ENCODE measurements at places on chromosomes 12 and 14.

DNA sequence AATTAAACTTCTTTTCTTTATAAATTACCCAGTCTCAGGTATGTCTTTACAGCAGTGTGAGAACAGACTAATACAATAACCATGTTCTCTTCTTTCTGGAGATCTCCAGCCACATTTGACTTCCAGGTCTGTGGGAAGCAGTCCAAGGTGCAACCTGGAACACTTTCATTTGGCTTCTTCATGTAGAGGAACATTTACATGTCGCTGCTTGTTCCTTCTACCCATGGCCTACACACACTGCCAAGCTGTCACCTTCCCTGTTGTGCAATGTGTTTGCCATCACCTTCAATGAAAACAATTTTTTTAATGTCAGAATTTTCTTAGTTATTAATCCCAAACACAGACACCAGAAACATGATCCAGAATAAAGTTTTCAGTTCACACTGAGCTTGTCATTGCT, 104.7 kb downstream of the PRKCH start:
- no peak for DNase-seq

- no peak for DNase-seq
Observed at GRCh38 chr12:30746190-30746589, 8.6 kb downstream of the CAPRIN2 start.

GRCh38 chr14:74089251-74090020, 4.7 kb downstream of the LIN52 start:
- DNase-seq, result no peak

DNA sequence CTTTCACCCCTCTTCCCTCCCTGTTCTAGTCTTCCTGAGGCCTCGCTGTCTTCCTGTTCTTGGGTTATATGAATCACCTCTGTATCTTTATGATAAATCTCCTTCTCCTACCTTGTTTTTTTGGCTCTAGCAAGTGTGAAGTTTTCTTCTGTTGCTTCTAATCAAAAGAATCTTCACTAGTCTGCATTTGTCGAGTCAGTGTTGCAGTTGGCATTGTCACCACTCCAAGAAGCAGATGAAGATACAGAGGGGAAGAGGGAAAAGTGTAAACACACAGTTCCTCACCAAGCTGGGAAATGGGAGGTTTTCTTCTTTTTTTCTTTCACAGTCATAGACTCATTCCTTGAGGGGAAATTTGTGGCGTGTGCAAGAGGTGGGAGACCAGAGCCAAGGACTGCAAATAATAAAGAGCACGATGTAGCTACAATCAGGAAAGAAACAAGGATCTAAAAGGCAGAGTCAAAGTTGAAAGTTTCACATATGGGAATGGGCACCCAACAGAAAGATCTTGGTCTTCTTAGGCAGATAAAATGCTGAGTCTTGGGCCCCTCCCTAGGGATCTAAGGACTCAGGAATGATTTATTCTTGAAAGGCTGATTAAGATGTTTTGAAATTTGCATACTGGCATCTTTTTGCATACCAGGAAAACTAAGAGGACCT, 22.2 kb upstream of the PRICKLE1 start:
- no peak for DNase-seq

DNA sequence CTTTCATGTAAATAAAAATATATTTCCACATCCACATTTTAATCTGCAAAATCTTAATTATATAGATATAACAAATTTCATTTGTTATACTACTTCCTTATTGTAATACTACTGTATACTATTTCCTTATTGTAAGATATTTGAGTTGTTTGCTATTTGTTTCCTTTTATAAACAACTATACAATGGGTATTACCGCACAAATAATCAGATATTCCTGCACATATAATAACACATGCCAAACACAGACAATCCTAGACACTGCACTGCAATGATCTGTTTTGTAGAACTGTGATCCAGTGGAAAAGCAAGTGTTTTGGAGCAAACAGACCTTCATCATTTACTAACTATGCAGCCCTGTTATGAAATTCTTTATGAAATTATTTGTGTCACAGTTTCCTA, 30.5 kb downstream of the PRKD1 start:
- no peak for DNase-seq

All from CD4-positive, alpha-beta T cell treated with Interleukin-6 at 100 ng/mL for 8 hours (primary cell).